ENCODE measurements at places on chromosomes 7 and 10.

- no peak for DNase-seq
These were observed 71.7 kb downstream of the LYZL2 start for GRCh38 chr10:30557884-30558283.

GRCh38 chr7:37315772-37316715, 132.6 kb downstream of the ELMO1 start:
- no peak for DNase-seq

DNA sequence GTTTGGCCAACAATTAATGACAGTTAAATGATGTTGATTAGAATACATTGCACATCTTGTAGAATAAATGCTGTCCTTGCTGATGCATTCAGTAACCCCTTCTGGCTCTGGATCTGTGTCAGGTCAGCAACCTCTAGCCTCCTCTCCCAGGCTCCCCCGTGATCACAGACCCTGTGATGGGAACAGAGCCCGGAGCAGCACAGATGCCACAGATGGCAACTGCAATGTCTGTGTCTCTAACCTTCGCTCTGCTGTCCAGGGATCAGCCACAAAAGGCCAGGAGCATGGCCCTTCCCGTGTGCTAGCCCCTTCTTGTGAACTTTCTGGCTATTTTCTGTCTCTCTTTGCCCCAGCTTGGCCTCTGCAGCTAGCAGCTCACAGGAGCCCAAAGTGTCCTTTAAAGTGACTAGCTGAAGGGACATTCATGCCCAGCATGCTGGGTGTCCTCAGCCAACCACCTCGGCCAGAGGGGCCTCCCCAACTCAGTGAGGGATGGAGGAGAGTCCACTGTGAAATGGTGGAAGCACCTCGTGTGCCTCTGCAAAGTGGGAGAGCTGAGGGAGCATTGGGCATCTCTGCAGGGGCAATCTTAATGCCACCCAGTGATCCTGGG, 167.0 kb upstream of the TCERG1L start:
- DNase-seq = no peak

DNA sequence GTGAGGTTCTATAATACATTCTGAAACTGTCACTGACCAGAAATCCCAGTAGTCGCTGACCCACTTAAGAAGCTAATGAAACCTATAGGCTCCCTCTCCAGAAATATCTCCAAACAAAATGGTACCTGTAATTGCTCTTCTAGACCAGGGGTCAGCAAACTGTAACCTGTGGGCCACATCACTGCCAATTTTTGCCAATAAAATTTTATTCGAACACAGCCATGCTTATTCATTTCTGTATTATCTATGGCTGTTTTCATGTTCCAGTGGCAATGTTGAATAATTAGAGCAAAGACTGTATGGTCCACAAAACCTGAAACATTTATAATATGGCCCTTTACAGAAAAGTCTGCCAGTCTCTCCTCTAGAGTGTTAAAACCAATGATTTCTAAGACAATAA, 37.2 kb upstream of the SVIL start:
- no peak for DNase-seq

DNA sequence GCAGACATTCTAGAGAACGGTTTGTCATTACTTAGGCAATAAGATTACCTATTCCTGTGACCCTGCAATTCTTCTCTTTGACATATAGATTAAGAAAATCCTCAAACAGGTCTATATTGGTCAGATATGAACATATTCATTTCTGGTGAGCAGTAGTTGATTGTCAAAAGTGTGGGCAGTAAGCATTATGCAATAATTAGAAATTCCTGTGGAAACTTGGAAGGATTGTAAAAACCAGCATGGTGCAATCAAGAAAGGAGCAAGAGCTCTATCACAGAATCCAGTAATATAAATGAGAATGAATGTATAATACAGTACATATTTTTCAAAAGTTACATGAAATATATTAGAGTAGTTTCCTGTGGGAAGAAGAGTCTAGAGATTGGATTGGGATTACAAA, 406.5 kb downstream of the SUGCT start:
- no peak for DNase-seq

DNA sequence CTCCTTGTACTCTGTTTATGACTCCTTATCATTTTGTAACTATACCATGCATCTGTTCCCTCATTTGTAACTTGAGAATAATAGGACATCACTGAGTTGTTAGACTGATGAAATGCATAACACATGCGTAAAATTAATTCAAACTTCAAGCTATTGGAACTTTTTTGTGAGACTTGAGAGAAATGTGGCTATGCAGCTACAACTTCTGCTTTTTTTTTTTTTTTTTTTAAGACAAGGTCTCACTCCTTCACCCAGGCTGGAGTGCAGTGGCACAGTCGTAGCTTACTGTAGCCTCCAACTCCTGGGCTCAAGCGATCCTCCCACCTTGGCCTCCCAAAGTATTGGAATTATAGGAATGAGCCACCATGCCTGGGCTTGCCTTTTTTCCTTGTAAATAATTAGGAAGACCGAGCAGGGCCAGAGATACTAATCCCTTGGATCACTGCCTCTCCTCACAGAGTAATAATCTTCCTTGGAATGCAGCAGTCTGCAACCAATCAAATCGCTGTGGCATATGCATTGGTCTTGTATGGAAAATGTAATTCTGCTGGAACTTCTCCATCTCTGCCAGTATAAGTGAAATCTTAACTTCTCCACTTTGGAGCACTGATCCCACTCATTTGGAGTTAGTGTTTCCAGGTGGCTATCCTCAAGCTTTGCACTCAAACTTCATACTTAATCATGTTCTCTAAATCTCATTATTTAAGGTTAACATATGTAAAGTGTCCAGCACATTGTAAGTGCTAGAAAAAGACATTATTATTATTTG, 2.0 kb upstream of the PANK1 start:
- DNase-seq = no peak

GRCh38 chr10:69641261-69641980, 11.4 kb downstream of the FAM241B start:
- DNase-seq = no peak

GRCh38 chr7:148735141-148735540, 36.4 kb downstream of the CUL1 start:
- DNase-seq = no peak

DNA sequence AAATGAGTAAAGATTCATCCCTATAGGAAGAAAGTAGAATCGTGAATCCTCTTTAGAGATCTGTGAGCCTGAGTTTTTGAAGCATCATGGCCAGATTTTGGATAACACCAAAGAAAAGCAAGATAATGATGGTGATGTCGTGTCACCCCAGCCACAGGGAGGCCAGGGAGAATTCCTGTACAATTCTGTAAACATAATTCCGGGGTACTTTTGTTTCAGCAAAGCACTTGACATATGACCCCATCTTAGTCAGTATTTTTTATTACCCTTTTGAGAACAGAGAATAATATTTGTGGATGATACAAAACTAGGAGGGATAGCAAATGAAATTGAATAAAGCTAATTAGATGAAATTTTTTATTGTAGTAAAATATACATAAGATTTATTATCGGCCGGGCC, 33.8 kb downstream of the NACAD start:
- DNase-seq = no peak

DNA sequence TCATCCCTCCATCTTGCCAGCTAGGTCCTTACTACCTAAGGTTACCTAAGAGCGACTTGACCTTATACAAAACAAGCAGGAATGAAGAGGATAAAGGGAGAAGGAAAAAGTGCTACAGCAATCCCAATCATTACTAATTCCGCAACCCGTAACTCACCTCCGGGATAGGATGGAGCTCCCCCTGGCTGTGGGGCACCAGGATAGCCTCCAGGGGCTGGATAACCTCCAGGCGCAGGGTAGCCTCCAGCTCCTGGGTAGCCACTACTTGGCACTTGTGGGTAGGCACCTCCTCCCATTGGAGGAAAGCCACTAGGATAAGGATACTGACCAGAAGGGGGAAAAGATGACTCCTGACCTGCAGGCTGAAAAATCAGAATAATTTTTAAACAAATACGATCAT, 15.8 kb downstream of the ANXA7 start:
- DNase-seq = no peak

DNA sequence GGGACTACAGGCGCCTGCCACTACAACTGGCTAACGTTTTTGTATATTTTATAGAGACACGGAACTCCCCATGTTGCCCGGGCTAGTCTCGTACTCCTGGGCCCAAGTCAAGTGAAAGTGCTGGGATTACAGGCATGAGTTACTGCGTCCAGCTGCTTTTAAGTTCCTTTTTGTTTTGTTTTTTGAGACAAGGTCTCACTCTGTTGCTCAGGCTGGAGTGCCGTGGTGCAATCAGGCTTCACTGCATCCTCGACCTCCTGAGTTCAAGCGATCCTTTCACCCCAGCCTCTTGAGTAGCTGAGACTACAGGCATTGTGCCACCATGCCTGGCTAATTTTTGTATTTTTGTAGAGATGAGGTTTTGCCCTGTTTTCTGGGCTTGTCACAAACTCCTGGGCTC, 155.0 kb downstream of the GALNT17 start:
- no peak for DNase-seq

DNA sequence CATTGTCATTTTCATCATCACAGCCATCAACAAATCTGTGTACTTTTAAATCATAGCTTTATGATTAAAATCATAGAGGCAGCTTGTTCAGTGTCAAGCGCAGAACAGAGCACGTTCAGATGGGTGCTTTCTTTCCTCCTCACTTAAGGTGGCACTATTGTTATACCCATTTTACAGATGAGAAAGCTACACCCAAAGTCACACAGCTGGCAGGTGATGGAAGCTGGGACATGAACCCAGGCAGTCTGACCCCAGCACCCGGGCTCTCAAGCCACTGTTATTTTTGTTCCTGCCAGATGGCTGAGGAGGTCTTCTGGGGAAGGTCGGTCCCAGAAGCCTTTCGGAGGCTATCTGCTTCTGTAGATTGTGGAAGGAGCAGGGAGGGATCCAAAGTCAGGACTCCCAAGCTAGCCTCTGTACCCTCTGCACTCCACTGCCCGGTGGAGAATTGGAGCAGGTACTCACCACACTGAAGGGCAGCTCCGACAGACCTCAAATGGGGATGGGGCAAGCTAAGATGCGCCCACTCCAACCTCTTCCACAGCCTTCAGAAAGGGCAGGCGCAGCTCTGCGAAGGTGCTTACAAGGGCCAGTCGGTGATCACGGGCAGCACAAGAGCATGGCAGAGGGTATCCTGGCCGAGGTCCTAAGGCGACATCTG, 610 bp downstream of the AVPI1 start:
- DNase-seq = no peak

- no peak for DNase-seq
These were observed 1.1 kb downstream of the TSC22D4 start for GRCh38 chr7:100477871-100478267.

- no peak for DNase-seq
These were observed 606.0 kb upstream of the GHITM start for GRCh38 chr10:83533290-83533689.

DNA sequence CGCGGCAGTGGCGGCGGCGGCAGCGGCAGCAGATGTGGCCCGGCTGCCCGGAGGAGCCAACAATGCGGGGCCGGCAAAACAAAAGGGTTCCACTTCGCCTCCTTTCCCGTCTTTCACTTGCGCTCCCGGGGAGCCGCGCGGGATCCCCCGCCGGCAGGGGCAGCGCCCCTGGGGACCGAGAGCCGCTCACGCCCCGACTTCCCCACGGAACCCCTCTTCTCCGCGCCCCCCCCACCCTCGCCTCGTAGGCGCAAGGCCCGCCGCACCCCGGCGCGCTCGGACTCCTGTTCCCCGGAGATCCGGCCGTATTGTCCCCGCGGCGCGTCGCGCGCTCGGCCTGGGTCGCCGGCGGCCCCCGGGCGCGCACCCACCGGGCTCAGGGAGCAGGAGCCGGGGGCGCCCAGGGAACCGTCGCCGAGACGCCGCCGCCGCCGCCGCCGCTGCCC, 854 bp downstream of the CTBP2 start:
- no peak for DNase-seq

DNA sequence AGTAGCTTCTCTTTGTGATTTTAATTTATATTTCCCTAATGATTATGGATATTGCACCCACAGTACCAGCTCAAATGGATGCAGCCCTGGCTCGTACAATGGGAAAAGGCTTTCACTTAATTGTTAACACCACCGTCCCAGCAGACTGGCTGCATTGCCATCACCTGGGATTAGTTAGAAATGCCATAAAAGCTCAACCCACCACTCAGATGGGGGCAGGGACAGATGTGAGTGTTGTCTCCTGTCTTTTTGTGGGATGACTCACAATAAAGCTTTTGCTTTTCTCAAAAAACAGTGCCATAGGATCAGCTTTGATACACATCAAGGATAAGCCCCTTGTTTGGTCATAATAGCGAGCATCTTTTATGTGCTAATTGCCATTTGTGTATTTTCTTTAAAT, 729.1 kb downstream of the TNS3 start:
- DNase-seq = no peak

DNA sequence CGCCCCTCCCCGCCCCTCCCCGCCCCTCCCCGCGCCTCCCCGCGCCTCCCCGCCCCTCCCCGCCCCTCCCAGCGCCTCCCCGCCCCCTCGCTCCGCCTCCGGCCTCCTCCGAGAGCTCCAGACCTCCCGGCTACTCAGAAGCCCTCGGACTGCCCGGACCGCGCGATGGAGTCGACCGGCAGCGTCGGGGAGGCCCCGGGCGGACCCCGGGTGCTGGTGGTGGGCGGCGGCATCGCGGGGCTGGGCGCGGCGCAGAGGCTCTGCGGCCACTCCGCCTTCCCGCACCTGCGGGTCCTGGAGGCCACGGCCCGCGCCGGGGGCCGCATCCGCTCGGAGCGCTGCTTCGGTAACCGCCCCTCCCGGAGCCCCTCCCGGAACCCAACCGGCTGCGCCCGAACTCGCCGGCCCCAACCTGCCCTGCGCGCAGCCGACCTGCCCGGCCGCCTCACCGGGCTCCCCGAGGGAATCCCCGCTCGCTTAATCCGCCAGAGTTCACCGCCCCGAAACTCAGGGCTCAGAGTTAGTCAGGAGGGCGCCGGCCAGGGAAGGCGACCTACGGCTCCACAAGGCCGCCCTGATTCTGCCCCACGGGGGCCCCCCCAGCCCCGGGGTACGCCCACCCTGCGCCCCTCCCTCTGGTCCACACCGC, at the start of gene PAOX:
PAOX (plus strand) TSS at position 111 of the 649 bp plus-strand sequence; CDS start at position 166, 55 bp downstream.
- no peak for DNase-seq

DNA sequence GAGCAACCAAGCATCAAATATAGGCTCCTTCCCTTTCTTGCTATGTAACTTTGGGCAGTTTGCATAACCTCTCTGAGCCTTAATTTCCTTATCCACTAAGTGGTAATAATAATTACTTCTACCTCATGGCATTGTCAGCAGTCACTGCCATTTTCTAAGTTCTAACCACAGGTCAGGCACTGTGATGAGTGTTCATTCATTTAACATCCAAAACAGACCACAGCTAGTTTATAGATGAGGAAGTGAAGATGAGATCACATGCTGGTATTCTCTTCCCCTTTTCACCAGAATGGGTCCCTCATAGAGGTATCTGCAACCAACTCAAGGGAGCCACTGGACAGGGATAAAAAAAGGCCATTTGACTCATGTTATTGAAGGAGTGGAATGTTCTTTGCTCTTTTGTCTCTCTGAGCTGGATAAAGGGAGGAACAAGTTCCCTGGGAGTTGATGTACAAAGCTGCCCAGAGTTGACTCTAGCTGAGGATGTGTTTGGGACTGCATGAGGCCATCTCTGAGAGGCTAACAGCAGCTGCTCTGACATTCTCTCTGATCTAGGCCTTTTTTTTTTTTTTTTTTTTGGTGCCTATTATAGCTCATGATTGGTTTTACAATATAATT, 65.0 kb downstream of the DNAJC12 start:
- no peak for DNase-seq

- DNase-seq = no peak
These were observed 94.9 kb upstream of the INSYN2A start for GRCh38 chr10:127291329-127291728.
